ENCODE measurements at places on chromosomes 1 and 21.

- DNase-seq: no peak
These were observed 71.5 kb upstream of the ACTL8 start for GRCh38 chr1:17683598-17683997.

- DNase-seq: no peak
These were observed 105.2 kb downstream of the EDEM3 start for GRCh38 chr1:184649451-184649888.

DNA sequence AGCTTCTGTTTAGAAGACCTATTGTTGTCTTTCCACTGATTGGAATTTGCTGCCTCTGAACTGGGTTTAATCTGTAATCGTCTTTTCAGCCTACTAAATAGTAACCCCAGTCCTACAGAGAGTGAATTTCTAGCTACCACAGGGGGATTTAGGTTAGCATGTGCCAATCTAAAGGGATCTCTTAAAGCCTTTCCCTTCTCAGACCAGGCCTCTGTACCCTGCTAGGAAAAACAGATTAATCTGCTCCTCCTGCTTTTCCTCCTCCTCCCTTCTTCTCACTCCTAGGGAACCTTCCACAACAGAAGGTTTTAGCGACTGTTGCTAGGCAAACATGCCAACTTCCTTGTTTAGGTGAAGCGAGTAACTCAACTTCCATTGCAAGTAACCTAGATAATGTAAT lies 1.3 kb upstream of the RC3H1 start:
- peak; percentile 17 for DNase-seq

DNA sequence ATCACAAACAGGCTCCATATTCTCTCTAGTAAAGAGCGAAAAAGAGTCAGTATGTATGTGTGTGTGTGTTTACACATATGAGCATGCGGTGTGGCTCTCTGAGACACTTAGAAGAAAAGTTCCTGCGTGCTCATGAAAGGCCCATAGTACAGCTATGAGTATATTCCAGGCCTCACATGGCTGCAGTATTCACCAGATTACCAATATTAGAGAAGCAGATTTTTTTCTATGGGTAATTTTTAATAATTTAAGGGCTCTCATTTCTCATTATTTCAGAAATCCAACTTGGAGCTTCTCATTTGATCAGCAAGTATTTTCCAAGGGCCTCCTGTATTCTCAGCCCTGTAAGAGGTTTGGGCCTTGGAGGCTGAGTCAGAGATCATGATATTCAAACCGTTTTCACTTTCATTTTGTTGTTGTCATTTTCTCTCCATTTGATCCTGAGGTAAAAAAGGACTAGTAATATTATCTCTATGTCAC lies 232.9 kb upstream of the SGIP1 start:
- peak; percentile 65 for DNase-seq

DNA sequence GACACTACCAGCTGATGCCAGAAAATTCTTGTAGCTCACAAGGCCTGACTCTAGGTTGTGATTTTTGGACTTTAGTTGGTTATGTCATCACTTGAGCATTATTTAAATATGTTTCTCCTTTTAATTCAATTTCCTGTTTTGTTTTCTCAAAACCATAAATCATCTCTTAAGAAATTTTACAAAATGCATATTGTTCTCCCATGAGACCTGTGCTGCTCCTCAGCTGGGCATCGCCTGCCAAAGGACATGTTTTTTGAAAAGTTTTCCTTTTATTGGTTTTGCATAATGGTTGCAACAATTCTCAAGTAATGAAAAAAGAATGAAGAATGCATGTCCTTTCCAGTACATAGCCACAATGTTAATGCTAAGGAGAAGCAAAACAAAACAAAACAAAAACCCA lies 204.7 kb upstream of the LYPLAL1 start:
- no peak for DNase-seq

DNA sequence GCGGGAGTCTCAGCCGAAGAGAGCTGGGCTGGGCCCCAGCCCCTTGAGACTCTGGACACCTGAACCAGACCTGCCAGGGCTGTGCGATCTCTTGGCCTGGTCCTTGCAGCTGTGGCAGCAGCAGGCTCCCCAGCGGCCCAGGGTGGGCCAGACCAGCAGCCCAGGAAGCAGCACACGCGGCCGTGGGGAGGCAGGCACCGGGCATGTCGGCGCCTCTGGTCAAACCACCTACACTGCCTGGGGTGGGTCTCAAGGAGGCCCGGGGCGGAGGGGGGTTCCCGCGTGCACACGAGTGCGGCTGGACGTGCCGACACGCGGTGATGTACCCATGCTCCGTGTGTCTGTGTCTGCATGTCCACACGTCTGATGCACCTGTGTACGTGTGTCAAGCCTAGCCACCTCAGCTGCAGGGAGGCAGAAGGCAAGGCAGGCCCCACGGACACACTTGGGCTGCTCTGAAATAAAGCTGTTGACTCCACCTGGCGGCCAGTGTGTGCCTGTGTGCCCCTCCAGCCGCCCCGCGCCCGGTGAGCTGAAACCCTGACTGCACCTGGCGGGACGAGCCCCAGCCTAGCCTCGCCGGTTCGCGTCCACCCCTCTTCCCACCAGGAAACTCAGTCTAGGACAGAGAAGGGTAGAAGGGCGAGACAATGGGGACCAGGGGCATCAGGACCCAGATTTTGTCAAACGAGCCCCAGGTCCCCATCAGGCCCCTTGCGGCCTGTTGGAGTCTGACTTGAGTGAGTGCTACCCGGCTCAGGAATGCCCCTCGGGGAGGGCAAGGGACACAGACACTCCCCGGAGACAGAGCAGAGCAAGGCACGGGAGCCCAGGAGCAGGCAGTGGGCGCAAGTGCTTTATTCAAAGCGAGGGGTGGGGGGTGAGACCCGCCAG lies 11.6 kb downstream of the SCNN1D start:
- DNase-seq: peak; percentile 74

- DNase-seq: no peak
These were observed 491.5 kb downstream of the NUF2 start for GRCh38 chr1:163813251-163813650.

DNA sequence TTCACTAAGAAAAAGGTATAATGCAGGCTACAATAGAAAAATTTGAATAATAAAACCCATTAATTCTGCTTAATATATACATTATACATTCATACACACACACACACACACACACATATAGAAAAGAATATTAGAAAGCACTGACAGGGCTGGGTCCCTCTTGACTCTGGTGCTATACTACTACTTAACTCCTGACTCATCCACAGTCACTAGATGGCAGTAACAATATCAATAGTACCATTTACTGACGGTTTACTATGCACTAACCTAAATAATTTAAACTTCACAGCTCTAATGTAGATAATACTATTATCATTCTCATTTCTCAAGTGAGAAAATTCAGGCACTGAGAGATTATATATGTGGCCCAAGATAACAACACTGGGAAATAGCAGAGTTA lies 87.5 kb downstream of the COP1 start:
- no peak for DNase-seq

- peak; percentile 53 for DNase-seq
These were observed 9.8 kb downstream of the NHLH1 start for GRCh38 chr1:160376525-160377131.

GRCh38 chr1:14017531-14017961 lies 317.6 kb downstream of the PRDM2 start:
- no peak for DNase-seq

- DNase-seq: no peak
These were observed 79.3 kb downstream of the LHX4 start for GRCh38 chr1:180309338-180309737.

GRCh38 chr1:154159554-154159953 lies 4.7 kb upstream of the NUP210L start:
- DNase-seq: no peak

- no peak for DNase-seq
These were observed 98.5 kb upstream of the HIVEP3 start for GRCh38 chr1:42017259-42017658.

GRCh38 chr1:109527846-109528695 lies 11.6 kb upstream of the GPR61 start:
- no peak for DNase-seq

GRCh38 chr21:26490771-26491170 lies 82.3 kb downstream of the CYYR1 start:
- no peak for DNase-seq

DNA sequence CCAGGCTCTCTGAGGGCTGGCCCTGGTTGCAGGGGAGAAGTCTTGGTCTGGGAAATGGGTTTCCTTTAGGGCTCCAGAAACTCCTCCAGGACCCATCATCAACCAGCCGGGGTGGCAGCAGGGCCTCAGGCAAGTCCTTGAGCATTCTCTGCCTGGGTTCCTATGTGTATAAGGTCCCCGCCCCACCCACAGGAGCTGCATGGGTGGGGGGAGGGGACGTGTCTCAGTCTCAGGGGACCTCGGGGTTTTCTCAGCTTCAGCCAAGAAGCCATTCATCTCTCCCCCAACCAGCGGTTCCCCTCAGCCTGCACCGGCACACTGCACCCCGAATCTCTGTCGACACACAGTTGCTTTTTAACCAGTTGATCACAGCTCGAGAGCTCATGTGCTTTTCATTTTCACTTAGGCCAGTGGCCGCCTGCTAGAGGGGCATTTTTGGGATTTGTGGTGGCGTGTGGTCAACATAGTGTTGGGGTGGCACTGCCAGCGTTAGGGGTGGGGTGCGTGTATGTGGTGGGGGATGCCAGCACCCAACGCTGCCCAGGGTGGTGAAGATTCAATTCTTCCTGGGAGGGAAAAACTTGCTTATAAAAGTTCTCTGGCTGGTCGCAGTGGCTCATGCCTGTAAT lies 6.5 kb downstream of the RUNX3 start:
- DNase-seq: no peak

DNA sequence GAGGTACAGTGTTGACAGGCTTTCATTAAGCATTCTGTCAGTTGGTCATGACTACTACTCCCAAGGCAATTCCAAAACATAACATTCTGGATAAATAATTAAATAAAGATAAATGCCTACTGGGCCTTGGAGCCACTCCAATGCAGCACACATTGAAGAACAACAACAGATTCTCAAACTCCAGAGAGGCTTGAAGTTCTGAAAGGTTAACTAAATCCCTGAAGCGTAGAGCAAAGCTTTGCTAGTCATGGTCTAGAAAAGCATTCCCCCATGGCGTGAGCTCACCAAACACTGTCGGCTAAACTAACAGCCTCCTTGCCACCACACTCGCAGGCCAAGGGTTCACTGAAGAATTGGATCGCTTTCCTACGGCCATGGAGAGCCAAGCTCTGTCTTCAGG lies 268.0 kb downstream of the ATG4C start:
- DNase-seq: no peak

Data from CD4-positive, alpha-beta T cell treated with Interleukin-2 at 100 ng/mL for 4 hours (primary cell).